ENCODE measurements at places on chromosomes 4 and X.

- DNase-seq, result peak; percentile 56
Measured at GRCh38 chrX:37378404-37378803, 29.2 kb downstream of the PRRG1 start.

- DNase-seq, result no peak
Measured at GRCh38 chr4:135192751-135193535, 991.4 kb upstream of the PABPC4L start.

GRCh38 chrX:39174772-39175417, 373.6 kb downstream of the MID1IP1 start:
- DNase-seq, result no peak

GRCh38 chrX:71652405-71652804, 14.9 kb upstream of the LOC101059915 start:
- peak; percentile 53 for DNase-seq

DNA sequence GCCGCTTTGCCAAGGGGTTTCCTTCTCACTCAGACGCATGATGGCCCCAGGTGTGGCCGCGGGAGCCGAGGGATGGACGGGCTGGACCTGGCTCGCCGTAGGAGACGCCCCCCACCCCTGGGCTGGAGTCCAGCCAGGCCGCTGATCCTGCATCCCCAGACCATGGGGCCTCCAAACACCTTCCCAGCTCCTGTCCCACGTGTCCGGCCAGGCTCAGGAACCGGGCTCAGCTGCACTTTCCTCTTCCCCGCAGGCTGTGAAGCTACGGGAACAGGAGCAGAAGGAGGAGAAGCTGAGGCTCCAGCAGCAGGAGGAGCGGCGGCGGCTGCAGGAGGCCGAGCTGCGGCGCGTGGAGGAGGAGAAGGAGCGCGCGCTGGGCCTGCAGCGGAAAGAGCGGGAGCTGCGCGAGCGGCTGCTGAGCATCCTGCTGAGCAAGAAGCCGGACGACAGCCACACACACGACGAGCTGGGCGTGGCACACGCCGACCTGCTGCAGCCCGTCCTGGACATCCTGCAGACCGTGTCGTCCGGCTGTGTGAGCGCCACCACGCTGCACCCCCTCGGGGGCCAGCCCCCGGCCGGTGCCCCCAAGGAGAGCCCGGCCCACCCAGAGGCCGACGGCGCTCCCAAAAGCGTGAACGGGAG, 9.1 kb downstream of the AKAP17A start:
- no peak for DNase-seq

- DNase-seq, result no peak
Measured at GRCh38 chr4:170202721-170203120, 113.0 kb upstream of the AADAT start.

DNA sequence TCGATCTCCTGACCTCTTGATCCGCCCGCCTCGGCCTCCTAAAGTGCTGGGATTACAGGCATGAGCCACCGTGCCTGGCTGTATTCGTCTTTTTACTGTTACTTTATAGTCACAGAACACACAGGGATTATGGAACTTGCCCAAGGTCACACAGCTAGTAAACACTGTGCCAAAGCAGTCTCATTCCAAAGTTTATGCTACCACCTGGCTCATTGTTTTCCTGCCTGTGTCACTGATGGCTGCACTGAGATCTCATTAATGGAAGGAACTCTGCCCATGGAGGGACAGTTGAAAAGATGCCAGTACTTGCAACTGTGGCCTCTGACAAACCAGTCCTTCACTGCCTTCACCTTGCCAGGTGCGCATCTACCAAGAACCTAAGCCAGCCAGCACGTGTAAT, 517.7 kb downstream of the BCOR start:
- DNase-seq, result no peak

DNA sequence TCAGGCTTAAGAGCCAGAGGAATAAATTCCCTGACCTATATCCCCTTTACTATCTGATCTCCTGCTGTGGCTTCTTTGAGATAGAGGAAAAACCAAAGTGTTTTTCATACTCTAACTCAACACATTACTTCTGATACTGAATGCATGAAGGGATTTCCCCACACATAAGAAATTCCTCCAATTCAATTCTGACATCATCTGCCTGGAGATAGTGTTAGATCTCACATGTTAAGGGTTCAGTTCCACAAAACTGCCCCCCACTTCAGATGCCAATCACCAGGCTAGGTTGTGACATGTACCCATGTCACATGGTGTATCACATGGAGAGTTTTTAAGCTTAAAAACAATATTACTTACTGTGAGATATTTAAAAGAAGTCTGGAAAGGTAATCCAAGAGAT, 46.8 kb downstream of the GSTCD start:
- DNase-seq, result no peak

GRCh38 chr4:77834403-77834802, 15.2 kb upstream of the CNOT6L start:
- DNase-seq, result no peak

GRCh38 chr4:129641179-129641578, 545.2 kb downstream of the C4orf33 start:
- DNase-seq, result peak; percentile 45

- no peak for DNase-seq
Measured at GRCh38 chrX:17656556-17656955, 80.7 kb upstream of the SCML1 start.

GRCh38 chr4:184968784-184969201, 49.5 kb upstream of the HELT start:
- no peak for DNase-seq

DNA sequence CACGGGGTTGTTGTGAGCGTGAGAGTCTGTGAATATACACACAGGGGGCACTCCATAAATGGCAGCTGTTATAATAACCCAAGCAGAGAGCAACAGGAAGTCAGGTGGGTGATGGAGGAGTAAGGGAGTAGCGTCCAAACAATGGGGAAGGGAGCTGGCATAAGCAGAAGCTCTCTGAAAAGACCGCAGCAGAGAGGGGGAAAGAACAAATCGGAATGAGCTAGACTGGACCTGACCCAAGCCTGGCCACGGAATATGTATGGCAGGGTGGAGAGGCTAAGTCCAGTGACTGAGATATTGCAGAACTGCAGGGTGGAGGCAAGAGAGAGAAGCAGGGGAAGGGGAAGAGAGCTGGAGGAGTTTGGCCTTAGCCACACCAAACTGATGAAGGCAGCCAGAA, 6.5 kb upstream of the GJB1 start:
- peak; percentile 0 for DNase-seq

DNA sequence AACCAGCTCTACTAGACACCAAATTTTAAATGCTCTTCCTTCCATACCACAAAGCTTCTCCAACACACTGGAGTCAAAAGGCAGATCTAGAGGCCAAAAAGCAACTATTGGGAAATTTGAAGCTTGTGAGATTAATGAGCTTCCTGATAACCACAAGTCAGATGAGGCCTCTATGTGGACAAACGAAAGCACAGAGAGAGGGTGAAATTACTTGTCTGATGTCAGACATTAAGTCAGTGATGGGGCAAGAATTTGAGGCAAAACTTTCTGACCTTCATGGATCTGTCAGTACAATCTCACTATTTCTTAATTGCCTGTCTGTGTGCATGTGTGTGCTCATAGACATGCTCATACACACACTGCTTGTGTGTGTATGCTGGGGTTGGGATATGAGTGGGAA, 103.6 kb downstream of the GUCY2F start:
- no peak for DNase-seq

DNA sequence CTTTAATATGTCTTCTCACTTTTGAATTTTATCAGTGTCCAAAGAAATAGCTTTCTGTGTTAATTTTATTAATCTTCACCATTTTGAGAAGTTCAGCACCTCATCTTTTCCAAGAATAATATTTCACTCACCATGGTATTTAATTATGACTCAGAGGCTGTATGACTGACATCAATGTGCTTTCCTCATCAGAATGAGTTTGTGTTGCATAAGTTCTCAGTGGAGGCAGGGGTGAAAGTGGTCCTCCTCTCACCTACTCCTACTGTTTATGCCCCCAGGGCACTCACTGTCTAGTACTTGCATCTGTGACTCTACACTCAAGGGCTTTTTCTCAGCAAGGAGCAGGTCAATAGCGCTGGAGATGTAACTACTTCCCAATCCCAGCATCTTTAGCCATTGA, 905.3 kb upstream of the INTU start:
- DNase-seq, result peak; percentile 56

- DNase-seq, result no peak
Measured at GRCh38 chrX:45803383-45803921, 602.8 kb upstream of the DIPK2B start.

DNA sequence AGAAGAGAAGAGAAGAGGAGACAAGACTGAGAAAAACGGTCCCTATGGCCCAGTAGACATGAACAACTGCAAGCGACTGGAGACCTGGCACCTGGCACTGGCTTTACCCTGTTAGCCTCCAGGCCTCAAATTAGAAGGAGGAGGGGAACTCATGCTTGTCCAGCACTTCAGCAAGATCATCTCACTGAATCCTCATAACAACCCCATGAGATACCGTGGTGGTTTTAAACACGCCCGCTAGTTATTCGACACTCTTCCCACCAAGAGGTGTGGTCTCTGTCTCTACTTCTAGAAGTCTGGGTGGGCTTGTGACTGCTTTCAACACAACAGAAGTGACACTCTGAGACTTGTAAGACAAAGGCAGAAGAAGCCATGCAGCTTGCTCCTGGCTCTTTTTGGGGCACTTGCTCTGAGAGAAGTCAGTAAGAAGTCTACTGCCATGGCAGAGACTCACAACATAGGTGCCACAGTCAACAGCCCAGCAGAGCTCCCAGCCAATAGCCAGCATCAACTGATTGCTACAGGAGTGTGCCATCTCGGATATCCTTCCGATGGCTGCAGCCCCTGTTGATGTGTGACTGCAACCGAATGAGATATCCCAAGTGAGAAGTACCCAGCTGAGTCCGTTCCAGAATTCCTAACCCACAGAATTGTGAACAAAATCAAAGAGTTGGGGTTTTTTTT, 34.0 kb upstream of the BCOR start:
- DNase-seq, result no peak

DNA sequence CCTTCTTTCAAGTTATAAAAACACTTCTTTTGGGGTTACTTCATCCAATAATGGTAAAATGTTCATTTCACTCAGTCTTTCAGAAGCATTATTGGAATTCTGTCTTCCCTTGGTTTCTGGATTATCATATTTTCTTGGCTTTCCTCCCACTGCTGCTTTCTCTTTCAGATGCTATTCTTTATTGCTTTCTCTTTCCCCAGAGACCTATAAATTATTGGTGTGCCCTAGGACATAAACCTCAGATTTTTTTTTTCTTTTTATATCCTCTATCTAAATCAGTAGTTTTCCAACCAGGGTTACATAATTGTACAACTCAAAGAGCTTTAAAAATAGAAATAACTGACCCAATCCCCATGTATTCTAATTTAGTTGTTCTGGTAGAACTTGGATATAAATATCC, 1005.5 kb downstream of the ARAP2 start:
- no peak for DNase-seq

DNA sequence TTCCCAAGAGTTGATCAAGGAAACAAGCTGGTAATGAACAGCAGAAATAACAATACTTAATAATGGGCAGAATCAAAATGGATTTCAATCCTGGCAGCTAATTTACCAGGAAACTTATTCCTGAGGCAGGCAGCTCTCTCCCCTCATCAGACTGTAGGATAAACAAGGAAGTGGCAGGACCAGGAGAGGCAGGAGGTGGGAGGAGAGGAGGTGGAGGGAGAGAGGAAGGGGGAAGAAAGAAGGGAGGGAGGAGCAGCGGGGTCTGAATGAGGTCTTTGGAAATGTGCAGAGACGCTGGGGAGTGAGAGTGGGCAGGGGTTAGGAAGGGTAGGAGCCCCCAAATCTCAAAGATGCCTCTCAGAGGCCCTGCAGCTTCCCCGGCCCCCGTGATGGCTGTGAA, 231.5 kb downstream of the BCOR start:
- DNase-seq, result no peak

DNA sequence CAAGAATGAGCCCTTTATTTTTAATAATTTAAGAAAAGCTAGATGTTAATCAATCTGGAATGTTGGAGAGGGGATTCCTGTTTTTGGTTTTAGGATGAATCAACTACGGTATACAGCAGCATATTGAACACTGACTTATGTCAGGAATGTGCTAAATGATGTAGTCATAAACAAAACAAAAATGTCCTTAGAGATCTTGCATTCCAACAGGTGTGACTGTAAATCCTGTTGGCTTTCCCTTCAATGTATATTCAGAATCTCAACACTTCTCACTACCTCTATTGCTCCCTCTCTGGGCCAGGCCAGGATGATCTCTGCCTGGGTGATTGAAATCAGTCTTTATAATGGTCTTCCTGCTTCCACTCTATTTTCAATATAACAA, 37.8 kb upstream of the BDH2 start:
- DNase-seq, result no peak

GRCh38 chr4:114734594-114734993, 136.0 kb downstream of the UGT8 start:
- DNase-seq, result no peak

- no peak for DNase-seq
Measured at GRCh38 chrX:39456894-39457604, 640.7 kb downstream of the BCOR start.

GRCh38 chr4:40046311-40046980, 10.2 kb upstream of the N4BP2 start:
- DNase-seq, result no peak
